SK-MEL-5 (cell line): ENCODE measurements at places on chromosomes 2 and 18. TPM values are rescaled to one million over a fixed set of nuclear protein-coding genes. Genes with fewer than 3 reads are reported as not detected.

- DNase-seq = no peak
These were observed 14.6 kb downstream of the PTPN18 start for GRCh38 chr2:130370490-130370889.

DNA sequence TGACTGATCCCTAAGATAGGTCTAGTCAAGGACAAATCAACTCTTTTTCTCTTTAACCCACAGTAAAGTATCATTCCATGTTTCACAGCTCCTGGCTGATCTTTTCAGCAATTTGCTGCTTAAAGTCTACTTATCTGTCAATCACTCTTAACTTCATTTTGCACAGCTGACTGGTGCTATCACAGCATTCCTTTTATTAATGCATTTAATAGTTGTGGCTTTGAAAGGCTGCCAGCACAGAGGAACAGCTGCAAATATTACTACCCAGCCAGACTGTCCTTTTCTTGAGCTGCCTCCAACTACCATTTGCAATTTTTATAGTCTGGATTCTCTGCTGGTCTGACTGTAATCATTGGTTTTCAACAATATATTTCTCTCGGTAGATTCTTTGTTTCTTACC is 303.5 kb downstream of the STK39 start:
- DNase-seq = no peak

GRCh38 chr2:166417669-166418068 is 41.9 kb upstream of the SCN9A start:
- peak; percentile 68 for DNase-seq

GRCh38 chr2:151827564-151828142 is 568 bp downstream of the ARL5A start:
- DNase-seq = peak; percentile 19

- DNase-seq = no peak
These were observed 105.0 kb upstream of the ITGA4 start for GRCh38 chr2:181352158-181352557.

DNA sequence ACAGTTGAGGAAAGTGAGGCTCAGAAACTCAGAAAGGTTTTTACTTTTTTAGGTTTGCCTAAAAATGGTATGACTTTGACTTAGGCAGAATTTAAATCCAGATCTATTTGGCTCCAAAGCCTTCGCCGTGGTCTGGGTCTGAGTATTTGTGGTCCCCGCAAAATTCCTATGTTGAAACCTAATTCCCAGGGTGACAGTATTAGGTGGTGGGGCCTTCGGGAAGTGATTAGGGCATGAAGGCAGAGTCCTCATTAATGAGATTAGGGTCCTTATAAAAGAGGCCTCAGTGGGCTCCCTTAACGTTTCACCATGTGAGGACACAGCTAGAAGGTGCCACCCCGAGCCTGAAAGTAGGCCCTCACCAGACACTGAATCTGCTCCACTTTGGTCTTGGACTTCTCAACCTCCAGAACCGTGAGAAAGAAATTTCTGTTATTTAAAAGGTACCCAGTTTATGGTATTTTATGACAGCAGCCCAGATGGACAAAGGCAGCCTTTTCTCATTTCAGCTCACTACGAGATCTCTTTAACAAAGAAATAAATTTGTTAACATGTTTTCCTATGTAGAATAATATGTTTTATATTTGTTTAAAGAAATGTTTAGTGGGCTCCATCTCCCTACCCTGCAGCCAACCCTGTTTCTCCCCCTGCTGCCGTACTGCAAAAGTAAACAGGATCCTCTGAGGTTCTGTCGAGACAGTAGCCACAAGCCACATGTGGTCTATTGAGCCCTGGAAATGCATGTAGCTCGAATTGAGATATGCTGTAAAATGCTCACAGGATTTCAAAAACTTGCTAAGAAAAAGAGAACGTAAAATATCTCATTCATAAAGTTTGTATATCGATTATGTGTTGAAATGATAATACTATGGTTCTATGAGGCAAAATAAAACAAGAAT is 80.6 kb downstream of the MOGAT1 start:
- DNase-seq = no peak

Gene SCG2
- 5.9 and 6.6 TPM in 2 replicates for total RNA-seq

Gene SLC8A1
- 36.4 and 40.7 TPM in 2 replicates for total RNA-seq

GRCh38 chr2:45851111-45851510 is 199.6 kb downstream of the PRKCE start:
- no peak for DNase-seq

DNA sequence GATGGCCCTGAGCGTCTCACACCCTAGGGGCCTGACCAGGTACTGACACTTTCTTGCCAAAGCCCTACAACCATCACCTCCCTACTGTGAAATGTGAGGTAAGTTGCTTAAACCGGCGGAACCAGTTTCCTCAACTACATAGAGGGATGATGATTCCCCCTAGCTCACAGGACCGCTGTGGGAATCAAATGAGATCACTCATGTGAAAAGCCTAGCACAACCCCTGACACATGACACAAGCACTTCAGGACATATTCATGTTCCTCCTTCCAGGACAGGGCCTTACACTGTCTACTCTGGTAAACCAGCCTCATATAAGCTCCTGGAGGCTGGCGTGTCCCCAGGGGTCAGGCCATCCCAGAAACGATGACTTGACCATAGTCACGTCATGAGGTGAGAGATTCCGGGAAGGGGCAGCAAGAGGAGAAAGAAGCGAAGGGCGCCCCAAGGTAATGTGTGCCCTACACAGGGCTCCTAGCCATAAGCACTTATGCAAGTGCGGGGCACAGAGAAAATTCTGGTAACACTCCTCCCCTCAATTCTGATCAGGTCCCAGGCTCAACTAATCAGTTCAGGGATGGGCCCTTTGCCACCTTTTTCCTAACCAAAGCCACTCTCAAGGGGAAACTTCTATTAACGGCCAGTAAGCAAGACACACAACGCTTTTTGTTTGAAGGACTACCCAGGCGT is 49.5 kb downstream of the C2orf42 start:
- DNase-seq = peak; percentile 46

- DNase-seq = no peak
These were observed 130.1 kb upstream of the PIEZO2 start for GRCh38 chr18:11279461-11279860.

- DNase-seq = no peak
These were observed 9.4 kb upstream of the NEURL3 start for GRCh38 chr2:96514521-96514920.

- no peak for DNase-seq
These were observed 25.1 kb upstream of the GPR75 start for GRCh38 chr2:53884883-53885282.

DNA sequence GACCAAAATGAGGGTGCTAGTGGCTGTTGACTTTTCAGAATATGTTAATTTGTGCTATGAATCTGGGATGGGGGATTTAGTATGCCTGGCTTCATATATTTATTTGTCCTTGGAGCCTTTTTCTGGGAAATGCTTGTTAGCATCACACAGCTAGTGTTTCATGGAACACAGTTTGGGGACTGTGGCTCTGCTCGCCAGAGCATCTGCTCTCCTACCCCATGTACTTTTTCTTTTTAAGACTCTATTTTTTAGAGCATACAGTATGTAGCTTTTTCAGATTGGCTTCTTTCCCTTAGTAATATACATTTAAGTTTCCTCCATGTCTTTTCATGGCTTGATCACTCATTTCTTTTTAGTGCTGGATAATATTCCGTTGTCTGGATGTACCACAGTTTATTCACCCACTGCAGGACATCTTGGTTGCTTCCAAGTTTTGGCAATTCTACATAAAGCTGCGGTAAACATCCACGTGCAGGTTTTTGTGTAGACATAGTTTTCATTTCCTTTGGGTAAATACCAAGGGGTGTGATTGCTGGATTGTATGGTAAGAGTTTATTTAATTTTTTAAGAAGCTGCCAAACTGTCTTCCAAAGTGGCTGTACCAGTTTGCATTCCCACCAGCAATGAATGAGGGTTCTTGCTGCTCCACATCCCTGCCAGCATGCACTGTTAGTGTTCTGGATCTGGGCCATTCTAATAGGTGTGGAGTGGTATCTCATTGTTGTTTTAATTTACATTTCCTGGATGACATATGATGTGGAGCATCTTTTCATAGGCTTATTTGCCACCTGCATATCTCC is 44.1 kb downstream of the EFR3B start:
- DNase-seq = no peak

- no peak for DNase-seq
These were observed 186.3 kb downstream of the CALCRL start for GRCh38 chr2:187261705-187262104.

Gene STK11IP
- total RNA-seq = 13.9 and 14.7 TPM in 2 replicates

DNA sequence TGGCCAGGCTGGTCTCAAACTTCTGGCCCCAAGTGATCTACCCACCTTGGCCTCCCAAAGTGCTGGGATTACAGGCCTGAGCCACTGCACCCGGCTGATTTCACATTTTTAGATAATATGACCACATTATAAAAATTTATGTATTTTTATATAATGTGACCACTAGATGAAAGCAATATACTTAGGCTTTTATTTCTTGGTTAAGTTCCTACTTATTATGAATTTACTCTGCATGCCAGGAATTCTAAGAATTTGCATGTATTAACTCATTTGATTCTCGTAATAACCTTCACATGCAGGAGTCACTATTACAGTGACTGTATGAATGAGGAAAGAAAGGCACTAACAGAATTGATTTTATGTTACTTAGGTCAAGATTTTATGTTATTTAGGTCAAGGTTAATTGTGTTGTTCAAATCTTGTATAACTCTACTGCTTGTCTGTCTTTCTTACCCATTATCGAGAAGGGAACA is 25.6 kb upstream of the CASP8 start:
- DNase-seq = no peak

DNA sequence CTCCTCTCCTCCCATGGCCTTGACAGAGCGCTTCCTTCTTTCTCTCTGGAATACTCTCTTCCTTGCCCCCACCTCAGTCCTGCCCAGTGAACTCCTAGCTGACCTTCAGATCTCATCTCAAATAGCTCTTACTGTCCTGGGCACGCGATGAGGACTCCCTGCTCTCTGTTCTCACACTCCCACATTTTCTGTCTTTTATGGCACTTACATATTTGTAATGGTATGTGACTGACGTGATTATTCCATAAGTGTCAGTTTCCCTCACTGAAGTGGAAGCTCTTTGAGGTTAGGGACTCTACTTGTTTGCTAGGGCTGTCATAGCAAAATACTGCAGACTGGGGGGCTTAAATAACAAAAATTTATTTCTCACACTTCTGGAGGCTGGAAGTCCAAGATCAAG is 1.7 kb upstream of the DYSF start:
- no peak for DNase-seq

GRCh38 chr2:14872779-14873325 is 240.3 kb downstream of the LRATD1 start:
- DNase-seq = peak; percentile 53

Gene PKP4
- total RNA-seq = 16.7 and 21.2 TPM in 2 replicates

DNA sequence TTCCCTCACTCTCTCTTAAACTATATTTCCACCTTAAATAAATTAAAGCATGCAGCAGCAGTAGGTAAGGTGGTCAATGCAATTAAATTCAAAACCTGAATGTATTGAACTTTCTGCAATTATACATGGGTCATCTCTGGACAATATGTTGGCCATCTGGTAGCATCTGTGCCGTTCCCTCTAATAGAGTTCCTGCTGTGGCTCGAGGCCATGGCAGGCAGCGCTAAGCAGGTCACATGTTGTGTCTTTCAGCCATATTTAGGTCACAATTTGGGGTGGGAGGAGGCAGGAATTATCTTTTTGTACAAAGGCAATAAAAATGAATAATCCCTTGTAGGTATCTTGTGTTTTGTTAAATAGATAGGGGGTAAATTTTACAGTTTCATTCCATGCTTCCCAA is 676.2 kb downstream of the ZEB2 start:
- no peak for DNase-seq

DNA sequence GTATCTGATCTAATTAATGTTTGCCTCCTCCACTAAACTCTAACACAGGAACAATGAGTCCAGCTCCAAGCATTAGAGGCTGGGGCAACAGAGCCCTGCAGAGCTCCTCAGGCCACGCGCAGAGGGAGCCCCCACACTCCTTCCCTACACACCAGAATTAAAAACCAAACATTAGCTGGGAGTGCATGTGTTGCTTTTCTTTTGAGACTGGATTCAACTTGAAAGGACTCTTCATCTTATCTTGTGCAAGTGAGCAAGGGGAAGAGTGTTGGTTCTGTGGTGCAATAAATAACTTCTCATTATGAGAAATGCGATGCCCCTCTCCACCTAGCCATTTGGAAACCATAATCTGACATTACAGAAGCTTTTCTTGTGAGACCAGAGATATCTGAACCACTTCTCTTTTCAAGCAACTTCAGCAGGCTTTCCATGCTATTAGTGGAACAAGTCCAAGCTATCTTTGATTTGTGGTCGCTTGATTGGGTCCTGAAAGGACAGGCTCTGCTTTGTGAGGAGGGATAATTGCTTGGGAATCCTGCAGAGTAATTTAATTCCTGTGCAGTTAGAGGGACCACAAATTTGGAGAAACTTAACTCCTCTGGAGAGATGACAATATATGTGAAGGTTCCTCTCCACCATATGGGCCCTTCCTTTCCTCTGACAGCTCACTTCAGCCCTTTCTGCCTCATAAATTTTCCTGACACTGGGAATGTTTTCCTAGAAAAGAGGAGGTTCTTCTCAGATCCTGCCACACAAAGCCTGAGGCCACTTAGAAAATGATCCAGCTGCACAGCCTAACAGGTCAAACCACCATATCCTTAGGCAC is 112.5 kb downstream of the ATL2 start:
- no peak for DNase-seq

DNA sequence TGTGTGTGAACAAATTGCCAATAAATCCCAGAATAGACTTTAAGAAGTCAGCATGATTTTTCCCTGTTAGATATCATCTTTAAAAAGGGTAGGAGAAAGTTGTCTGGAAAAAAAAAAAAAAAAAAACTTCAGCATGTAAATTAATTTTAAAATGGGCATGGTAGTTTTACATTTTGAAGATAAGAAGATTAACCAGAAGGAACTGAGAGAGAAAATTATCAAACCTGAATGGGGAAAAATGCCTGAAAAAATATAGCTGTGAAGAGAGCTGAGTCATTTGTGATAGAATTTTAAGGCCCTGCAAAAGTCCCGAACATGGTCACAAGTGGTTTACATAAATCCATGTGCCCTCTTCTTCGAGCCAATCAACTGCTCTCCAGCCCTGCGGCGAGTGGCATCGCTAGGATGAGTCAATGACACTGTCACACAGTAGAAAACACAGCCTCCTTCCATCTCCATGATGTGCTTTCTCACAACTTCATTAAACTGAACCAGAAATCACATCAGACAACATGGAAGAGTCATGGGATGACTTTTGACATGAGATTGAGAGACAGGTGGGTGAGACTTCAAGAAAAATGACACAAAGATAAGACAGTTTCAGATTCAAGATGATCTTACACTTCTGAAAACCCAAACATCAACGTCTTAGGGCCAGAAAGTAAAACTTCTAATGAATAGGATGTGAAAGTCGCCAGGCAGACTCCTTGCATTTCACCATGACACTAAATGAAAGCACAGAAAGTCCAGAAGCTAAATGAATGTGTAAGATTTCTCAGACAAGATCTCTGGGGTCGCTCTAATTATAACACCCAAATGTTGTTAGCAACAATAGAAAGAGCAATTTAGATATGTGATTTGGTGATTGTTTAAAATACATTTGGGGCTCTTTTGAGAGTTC is 273.0 kb upstream of the ID2 start:
- DNase-seq = no peak

GRCh38 chr2:15770606-15771005 is 169.7 kb upstream of the MYCN start:
- DNase-seq = no peak
